Upper lobe of left lung (tissue), 6 donors: ENCODE measurements at places on chromosomes 5 and 9. TPM values are rescaled to one million over a fixed set of nuclear protein-coding genes. Genes with fewer than 3 reads are reported as not detected.

DNA sequence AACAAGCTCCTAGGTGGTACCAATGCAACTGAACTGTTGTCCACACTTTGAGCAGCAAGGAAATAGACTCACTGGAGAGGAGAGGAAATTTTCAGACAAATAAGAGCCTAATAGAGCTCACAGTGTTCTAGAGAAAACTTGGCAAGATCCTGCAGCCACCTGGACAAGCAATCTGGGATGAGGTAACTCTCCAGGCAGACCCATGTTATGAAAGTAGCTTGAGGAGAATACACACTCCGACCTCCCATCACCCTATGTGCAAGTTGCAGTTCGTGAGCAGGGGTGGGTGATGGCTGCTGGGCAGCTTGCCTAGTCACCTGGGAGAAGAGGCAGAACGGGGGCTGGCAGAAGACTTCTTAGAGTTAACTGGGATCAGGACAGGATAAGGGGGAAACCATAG lies 102.2 kb downstream of the KLF4 start:
- peak overlapping the region; percentile 35 for H3K27ac ChIP-seq
- no peak overlapping the region for H3K4me3 ChIP-seq
- H3K36me3 ChIP-seq, result no peaks in the 10 kb centered on the region
- no peaks in the 10 kb centered on the region for H3K27me3 ChIP-seq
- peaks cover 31% of the 10 kb centered on the region for H3K4me1 ChIP-seq
- DNase-seq, result peak; percentile 58

- DNase-seq, result no peak
- peaks cover 33% of the 10 kb centered on the region for H3K4me1 ChIP-seq
- H3K27ac ChIP-seq, result no peak overlapping the region
- H3K36me3 ChIP-seq, result no peaks in the 10 kb centered on the region
- peak overlapping the region; percentile 31 for H3K4me3 ChIP-seq
Measured at GRCh38 chr9:136132512-136133050, 13.9 kb upstream of the TMEM250 start.

DNA sequence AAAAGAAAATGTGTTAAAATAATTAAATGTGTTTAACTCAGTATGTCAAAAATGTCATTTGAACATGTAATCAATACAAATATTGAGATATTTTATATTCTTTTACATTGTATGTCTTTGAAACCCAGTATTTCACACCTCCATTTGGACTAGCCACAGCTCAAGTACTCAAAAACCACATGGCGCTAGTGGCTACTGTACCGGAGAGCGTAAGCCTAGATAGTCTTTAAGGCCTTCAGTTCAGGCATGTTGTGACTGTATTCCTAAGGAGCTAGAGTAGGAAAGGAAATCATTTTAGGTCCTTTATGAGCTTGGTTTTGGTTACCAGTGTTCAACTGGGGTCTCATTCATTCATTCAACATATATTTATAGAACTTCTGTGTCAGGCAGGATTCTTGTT lies 12.8 kb downstream of the FBXW2 start:
- H3K27ac ChIP-seq, result no peak overlapping the region
- peaks cover 58% of the 10 kb centered on the region for H3K36me3 ChIP-seq
- peaks cover 9% of the 10 kb centered on the region for H3K4me1 ChIP-seq
- H3K27me3 ChIP-seq, result no peaks in the 10 kb centered on the region

DNA sequence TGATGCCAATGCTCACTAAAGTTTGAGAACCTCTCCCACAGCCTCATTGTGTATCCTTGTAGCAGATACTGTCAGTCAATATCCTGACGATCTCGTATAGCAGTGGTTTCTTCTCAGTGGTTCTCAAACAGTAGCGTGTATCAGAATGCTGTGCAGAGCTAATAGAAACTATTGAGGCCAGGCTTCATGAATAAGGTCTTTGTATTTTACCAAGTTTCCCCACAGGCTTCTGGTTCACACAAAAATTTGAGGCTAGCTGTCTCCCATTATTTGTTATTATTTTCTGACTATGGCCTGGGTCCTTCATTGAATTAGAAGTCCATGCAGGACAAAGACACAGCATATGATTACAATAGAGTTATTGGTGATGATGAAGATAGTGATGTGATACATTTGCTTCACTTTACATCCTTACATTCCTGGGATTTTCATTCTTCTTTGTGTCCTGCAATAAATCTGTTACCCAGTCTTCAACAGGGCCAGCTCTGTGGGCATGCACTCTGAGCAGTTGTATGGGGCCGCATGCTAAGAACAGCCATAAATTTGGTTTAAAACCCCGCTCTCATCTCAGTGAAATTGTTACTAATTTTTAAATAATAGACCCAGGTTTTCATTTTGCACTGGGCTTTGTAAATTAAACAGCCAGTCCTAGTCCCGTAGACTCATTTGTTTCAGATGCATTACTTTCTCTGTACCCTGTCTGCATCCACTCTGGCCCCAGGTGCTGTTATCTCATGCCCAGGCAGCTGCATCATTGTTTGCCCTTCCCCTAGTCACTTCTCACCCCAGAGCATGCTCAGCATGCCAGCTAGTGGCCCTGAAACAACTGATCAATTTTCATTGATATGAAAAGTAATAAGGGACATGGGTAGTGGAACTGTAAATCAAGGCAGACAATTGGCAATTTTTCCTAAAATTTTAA lies 199.9 kb upstream of the PIK3R1 start:
- no peak overlapping the region for H3K27ac ChIP-seq
- no peaks in the 10 kb centered on the region for H3K4me1 ChIP-seq
- H3K36me3 ChIP-seq, result no peaks in the 10 kb centered on the region
- no peak overlapping the region for H3K4me3 ChIP-seq

- no peaks in the 10 kb centered on the region for H3K27me3 ChIP-seq
- peaks cover 5% of the 10 kb centered on the region for H3K36me3 ChIP-seq
- no peak overlapping the region for H3K27ac ChIP-seq
- DNase-seq, result no peak
- H3K4me1 ChIP-seq, result no peaks in the 10 kb centered on the region
- no peak overlapping the region for H3K4me3 ChIP-seq
Measured at GRCh38 chr9:120971938-120972337, 45.3 kb upstream of the TRAF1 start.

DNA sequence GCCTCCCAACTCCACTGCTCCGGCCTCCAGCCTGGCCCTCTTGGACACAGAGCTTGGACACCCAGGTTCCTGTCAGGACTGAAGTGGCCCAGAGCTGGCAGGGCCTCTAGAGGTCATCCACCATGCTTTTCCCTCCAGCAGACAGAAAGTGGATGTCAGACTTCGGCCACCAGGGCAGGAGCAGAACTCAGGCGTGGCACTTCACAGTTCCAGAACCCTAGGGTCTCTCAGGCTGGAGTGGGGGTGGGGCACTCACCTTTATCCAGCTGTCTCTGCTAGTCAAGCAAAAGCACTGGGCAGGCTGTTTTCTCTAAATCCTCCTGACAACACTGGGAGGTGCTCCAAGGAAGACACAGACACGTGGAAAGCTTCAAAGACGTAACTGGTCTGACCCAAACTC lies 35.6 kb upstream of the N4BP3 start:
- no peaks in the 10 kb centered on the region for H3K27me3 ChIP-seq
- H3K4me1 ChIP-seq, result no peaks in the 10 kb centered on the region
- no peak overlapping the region for H3K27ac ChIP-seq

Gene PCDHGA11
- 2.3 TPM for total RNA-seq
